CD4-positive, alpha-beta T cell treated with Interleukin-17A for 1 hour (primary cell): ENCODE measurements at places on chromosomes 4 and X.

DNA sequence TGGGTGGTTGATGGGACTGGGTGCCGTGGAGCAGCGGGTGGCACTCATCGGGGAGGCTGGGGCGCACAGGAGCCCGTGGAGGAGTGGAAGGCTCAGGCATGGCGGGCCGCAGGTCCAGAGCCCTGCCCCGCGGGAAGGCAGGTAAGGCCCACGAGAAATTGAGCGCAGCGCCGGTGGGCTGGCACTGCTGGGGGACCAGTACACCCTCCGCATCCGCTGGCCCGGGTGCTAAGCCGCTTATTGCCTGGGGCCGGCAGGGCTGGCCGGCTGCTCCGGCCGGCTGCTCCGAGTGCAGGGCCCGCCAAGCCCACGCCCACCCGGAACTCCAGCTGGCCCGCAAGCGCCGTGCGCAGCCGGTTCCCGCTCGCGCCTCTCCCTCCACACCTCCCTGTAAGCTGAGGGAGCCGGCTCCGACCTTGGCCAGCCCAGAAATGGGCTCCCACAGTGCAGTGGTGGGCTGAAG is 85.1 kb upstream of the FAT4 start:
- no peak for DNase-seq

- peak; percentile 18 for DNase-seq
Observed at GRCh38 chr4:147160908-147161513, 215.3 kb upstream of the TTC29 start.

GRCh38 chrX:104953251-104953650 is 267.2 kb downstream of the TEX13A start:
- no peak for DNase-seq

- no peak for DNase-seq
Observed at GRCh38 chr4:138086611-138087041, 155.5 kb downstream of the SLC7A11 start.

- no peak for DNase-seq
Observed at GRCh38 chr4:16417198-16417597, 190.9 kb upstream of the TAPT1 start.
